Fibroblast of skin of left biceps (primary cell): ENCODE measurements at places on chromosomes 13 and 19.

DNA sequence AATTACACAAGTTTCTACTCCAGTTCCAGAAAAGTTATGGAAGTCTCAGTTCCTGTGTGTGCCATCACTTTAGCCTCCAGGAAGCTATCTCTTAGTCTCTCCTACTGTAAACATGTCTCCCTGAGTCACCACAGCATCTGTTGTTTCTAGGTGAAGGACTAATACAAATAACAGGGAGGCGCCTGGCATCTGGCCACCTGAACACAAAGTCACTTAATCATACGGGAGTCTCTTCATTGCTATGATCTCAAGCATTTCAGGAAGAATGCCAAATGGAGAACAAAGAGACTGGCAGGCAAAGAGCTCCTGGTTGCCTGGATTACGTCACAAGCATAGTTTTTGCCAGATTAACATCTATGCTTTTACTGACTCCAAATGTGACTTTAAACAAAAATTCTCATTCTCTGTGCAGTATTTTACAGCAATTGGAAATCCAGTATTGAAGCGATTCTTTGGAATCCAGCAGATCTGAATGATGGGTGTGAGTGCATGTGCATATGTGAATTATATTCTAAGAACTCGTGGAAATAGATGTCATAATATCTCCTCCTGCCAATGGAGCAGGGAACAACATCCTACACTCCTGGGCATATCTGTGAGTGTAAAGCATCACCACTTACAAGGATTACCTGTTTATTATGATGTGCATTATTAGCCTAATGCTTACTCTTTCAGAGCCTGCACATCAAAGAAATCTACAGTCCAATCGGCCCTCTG is 572.8 kb downstream of the PCDH9 start:
- peak; percentile 60 for DNase-seq

DNA sequence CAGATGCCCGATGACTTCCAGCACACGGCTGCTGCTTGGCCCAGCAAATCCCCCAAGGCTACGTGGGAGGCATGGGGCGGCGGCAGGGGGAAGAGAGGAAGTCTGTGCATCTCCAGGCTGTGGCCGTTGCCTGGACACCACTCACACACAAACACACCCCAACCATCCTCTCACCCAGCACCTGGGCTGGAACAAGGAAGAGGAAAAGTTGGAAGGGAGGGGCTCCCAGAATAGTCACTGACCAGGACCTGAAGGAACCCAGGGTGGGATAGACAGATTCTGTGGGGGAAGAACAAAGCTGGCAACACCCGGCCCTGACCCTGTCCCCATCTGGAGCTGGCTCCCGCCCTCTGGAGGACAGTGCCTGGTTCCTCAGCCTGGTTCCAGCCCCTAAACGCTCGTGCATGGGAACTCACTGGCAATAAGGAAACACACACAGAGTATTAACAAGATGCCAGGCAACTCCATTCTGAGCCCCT is 11.2 kb downstream of the PPP6R1 start:
- DNase-seq: no peak

DNA sequence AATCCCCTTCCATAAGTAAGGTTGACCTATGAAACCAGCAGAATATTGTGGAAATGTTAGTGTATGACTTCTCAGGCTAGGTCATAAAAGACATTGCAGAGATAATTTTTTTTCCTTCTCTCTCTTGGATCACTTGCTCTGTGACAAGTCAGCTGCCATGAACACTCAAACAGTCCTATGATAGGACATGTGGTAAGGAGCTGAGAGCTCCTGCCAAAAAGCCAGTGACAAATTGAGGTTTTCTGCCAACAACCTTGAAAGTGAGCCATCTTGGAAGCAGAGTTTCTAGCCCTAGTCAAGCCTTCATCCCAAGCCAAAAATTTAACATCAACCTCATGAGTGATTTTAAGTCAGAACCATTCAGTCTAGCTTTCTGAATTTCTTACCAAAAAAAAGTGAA is 270.9 kb upstream of the NBEA start:
- DNase-seq: no peak

DNA sequence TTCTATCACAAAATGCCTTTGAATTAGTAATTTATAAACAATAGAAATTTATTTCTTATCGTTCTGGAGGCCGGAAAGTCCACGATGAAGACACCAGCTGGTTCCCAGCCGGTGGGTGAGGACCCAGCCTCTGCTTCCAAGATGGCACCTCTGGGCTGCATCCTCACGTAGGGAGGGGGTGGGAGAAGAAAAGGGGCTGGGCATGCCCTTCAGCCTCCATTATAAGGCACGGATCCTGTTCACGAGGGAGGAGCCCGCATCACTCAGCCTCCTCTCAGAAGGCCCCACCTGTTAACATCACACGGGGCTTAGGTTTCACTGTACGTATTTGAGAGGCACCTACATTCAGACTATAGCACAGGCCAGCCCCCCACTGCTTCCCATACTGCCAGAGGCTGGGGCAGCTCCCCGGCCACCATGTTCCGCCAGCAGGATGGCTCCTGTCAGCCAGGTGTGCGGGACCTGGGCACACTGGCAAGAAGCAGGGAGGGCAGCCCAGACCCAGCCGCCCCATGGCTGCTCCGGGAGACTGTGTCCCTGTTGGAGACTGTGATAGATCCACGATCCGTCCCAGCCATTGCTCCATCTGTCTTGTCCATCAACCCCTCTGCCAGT is 131.6 kb downstream of the SOX1 start:
- DNase-seq: no peak

GRCh38 chr19:7461841-7462629 is 26.8 kb downstream of the PEX11G start:
- DNase-seq: no peak

GRCh38 chr13:81383444-81383843 is 1042.5 kb upstream of the SPRY2 start:
- no peak for DNase-seq

DNA sequence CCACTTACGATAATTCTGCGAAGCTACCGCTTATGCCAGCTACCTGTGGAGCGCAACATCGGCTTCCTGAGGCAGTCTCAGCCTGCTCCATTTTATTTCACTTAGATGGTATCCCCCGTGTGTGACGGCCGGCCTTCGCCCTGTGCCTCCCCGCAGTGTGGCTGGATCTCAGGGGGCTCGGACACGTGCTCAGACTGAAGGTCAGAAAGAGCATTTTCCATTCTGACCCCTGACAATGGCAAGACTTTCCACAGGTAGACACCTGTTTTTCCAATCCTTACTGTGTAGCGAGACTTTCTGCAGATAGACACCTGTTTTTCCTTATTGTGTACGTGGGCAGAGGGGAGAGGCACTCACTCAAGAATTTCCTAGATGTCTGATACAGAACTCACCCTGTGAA is 52.7 kb downstream of the ATP11A start:
- DNase-seq: no peak

- no peak for DNase-seq
Measured at GRCh38 chr13:37187105-37187504, 81.6 kb upstream of the CSNK1A1L start.

- no peak for DNase-seq
Measured at GRCh38 chr19:52170304-52170703, 1.1 kb downstream of the ZNF836 start.

GRCh38 chr13:99018418-99019180 is 40.7 kb upstream of the DOCK9 start:
- peak; percentile 56 for DNase-seq
